ENCODE measurements at places on chromosomes 11 and 22. TPM values are rescaled to one million over a fixed set of nuclear protein-coding genes. Genes with fewer than 3 reads are reported as not detected.

DNA sequence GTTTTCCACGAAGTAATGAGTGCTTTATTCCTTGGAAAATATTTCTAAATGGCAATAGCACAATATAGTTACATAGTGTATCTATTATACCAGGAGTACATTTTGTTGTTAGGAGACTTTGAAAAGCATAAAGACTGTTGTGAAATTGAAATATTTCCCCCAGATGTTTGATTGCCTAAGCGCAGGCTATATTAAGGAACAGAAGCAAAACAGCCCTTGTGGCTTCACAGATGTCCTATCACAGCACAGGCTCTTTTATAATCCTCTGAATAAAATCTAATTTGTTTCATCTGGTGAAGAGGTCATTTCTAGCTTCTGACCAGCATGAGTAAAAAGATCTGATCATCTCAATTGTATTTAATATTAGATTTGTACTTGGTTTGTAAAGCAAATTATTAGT is 48.2 kb downstream of the BSX start:
- peak; percentile 41 for DNase-seq

GRCh38 chr11:84383576-84383975 is 1097.4 kb upstream of the CCDC90B start:
- DNase-seq: no peak

DNA sequence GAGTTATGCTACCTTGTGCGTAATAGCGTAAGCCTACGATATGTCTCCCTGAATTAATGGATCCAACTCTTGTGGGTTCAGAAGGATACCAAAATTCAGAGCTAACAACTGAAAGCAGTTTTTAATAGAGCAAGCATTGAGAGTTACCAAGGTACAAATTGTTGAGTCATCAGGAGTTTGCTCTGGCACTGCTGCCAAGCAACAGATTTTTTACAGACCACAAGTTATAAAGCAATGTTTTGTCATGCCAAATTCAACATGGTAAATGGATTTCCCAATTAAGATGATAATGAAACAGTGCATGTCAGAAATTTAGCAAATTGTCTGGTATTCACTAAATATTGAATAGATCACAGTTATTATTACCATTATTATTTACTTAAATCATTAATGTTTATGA is 295.6 kb downstream of the NELL1 start:
- no peak for DNase-seq

DNA sequence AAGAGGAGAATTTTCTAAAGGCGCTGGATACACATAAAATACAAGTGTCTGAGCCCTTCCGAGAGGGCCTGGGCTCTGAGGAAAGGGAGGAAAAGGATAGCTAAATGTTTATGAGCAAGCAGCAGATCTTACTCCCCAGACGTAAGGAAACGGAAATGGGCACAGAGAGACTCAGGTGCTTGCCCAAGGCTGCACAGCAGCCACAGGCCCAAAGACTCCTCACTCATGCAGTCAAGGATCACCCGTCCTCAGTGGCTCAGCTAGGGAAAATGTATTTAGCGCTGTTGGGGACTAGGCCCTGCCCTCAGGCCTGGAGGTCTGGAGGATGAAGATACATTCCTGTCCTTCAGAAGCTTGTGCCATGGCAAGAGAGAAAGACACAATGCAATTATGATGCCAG is 107.2 kb upstream of the SYT13 start:
- DNase-seq: no peak

DNA sequence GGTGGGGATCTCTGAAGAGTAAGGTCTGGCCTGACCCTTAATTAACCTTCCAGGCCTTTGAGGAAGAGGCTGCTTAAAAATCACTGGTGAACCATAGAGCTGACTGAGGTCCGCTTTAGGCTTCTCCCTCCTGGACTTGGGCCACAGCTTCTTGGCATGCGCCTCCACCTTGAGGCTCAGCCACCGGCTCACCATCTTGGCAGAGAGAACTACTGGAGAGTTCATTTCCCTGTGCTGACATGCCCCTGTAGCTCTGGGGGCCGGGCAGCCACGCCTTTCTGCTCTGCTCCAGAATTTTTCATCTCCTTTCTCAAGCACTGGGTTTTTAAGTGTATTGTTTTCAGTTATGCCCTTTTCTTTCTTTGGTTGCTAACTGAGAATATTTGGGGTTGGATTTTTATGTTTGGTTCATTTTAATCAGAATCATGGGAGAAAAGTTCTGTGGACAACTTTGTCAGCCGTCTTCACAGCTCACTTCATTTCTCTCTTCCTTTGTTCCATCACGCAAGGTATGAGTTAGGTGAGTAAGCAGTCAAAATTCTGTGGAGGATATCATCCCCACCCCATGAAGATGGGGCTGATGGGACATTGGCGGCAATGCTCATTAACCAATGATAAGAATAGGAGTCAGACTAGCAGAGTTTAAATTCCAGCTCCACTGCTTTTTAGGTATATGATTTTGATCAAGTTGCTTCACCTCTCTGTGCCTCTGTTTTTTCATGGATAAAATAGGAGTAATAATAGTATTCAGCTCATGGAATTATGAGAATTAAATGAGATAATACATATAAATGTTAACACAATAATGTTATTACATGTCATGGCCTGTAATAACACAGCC is 103.9 kb downstream of the DBX1 start:
- no peak for DNase-seq

DNA sequence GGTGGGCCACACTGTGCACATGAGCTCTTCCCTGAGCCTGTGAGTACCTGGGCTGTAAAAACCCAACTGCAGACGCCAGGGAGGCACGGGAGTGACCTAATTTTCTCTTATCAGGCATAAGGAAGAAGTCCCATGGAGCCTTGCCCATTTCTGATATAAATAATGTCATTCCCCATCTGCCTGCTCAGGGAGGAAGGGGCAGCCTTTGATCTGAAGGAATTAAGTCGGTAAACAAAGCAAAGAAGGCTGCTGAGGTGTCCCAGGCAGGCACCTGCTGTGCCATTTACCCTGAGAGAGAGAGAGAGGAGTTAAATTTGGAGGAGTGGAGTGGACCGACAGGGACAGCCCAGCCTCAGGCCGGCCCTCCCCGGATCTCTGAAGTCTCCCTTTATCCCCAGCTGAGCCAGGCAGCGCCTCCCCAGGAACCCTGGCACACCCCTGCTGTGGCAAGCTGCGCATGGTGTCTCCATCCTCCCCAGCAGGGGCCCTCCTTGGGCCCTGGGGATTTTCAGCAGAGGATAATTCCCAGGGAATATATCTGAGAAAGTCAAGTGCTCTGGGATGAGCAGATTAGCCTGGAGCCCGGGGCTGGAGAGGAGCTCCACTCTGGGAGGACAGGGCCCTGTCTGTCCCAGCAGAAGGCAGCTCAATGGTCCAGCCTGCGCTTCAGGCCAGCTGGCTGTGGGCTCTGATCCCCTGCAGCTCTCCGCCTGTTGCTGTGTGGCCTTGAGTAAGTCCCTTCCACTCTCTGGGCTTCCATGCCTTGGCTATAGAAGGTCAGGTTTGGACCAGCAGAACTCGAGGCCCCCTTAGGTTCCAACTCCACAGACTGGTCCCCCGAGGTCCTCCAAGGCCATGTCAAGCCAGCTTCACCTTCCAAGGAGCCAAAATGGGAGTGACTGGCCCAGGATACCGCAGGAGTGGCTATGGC is 17.5 kb upstream of the CABP7 start:
- no peak for DNase-seq

- DNase-seq: no peak
Measured at GRCh38 chr11:111307472-111308108, 9.2 kb downstream of the POU2AF3 start.

The OR52H1 gene
- not detected for polyA plus RNA-seq

- no peak for DNase-seq
Measured at GRCh38 chr11:75781296-75781695, 12.7 kb downstream of the DGAT2 start.

DNA sequence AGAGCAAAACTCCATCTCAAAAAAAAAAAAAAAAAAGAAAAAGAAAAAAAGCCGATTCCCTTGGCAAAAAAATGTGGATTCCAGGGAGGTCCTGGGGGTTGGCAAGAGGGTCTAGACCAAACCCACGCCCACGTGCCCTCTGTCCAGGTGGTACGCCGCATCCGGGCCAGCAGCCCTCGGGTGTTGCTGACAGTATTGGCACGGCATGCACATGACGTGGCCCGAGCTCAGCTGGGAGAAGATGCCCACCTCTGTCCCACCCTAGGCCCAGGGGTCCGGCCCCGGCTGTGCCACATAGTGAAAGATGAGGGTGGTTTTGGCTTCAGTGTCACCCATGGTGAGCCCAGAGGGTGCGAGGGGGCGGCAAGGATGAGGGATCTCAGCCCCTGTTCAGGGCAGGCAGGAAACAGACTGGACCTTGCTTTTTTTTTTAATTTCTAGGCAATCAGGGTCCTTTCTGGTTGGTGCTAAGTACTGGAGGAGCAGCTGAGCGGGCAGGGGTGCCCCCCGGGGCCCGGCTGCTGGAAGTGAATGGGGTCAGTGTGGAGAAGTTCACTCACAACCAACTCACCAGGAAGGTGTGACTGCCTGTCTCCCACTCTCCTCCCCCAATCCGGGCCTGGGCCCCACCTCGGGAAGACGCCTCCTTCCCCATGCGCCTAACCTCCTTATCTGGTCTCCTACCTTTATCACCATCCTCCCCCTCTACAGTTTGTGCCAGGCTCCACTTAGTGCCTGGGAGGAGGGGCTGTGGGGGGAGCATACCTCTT is 2.0 kb downstream of the NHERF4 start:
- no peak for DNase-seq

The PRODH gene
- polyA plus RNA-seq: not detected

The CEP126 gene
- polyA plus RNA-seq: 1.5 TPM

The EHF gene
- polyA plus RNA-seq: not detected

- DNase-seq: no peak
Measured at GRCh38 chr22:50032941-50033601, 20.5 kb upstream of the IL17REL start.

Measured in BJ (cell line).